ENCODE measurements at places on chromosomes 1 and 21.
A peak's percentile ranks its signal among the peaks of the same experiment; 100 is the strongest.

DNA sequence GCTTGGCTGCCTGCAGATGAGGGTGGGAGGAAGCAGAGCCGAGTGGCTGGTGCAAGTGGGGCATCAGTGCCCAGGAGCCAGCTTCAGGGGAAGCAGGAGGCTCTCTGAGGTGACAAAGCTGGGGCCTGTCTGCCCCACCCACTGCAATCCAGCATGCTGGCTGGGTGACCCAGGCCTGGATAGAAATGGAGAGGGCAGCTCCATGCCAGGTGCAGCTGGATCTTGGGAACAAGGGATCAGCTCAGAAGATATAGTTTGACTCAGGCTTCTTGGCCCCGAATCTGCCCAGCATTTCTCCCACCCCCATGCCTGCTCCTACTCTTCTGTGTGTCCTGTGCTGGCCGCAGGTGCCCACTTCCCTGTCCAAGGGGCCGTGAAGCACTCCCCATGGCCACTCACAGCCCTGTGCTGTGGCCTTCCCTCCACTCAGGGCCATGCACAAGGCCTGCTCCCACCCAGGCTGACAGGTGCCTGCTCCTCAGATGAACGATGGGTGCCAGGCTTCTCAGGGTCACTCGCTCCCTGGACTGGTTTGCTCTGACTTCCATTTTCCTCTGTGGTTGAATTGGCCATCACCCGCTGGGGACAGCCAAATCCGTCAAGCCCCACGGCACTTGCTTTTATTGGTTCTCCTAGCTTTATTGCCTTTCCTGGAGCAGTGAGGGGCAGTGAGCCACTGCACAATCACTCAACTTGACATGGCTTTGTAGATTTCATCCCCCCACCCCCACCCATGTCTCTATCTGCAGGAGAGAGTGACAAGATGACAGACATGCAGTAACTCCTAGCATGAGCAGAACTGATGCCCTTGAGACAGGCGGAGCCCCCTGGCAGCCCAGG lies 174.8 kb upstream of the VAMP3 start:
- DNase-seq: no peak

- no peak for DNase-seq
Observed at GRCh38 chr21:42835211-42835610, 44.1 kb downstream of the WDR4 start.

- peak; percentile 47 for DNase-seq
Observed at GRCh38 chr1:78839704-78840277, 166.7 kb downstream of the ADGRL4 start.

DNA sequence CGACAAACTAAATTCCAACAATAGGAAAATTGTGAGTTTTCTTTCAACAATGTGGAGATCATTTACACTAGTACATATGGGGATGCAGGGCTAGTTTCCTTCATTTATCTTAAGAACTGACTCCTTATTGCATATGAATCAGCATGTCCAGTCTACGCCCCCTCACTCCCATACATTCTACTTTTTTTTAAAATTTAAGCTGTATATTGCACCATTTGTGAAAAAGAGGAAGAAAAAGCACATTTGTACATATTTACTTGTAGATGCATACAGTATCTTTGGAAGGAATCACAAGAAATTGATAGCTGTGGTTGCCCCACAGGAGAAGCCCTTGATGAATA lies 15.9 kb downstream of the VPS26C start:
- DNase-seq: no peak

- no peak for DNase-seq
Observed at GRCh38 chr1:203678943-203679661, 52.5 kb downstream of the ATP2B4 start.

- DNase-seq: no peak
Observed at GRCh38 chr21:38301321-38302214, 44.8 kb downstream of the KCNJ15 start.

- no peak for DNase-seq
Observed at GRCh38 chr21:32393677-32394001, 827 bp upstream of the URB1 start.

DNA sequence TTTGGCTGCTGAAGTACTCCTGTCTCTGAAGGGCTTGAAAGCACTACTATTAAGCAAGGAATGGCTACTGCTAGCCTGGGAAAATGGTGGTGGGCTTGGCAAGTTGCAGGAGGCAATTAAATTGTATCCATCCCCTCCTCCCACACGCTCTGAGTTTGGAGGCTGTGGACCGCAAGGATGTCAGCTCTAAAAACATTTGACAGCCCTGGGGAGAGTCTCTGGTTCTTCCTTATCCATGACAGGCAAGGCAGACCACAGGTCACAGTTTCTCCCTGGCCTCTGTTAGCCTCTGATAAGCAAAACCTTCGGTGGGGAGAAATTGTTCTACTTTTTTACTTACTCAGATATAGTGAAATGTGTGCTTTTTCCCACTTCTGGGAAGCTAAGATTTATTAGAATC lies 46.6 kb downstream of the S1PR1 start:
- no peak for DNase-seq

DNA sequence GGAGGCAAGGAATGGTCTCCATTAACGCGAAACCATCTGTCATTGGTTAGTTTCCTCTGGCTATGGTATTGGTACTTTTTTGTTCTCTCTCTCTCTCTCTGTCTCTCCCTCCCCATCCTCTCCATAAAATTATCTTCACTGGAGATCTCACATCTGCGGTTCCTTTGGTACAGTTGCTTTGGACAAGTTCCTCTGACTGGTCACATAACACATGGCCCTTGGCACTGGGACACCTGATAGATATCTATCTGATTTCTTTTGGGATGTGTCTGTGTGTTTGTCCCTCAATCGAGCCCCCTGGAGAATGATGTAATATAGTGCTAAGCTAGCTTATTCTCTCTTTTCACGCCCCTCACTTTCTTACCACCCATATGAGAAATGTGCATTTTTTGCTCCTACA lies 682.0 kb upstream of the B3GALT2 start:
- no peak for DNase-seq

DNA sequence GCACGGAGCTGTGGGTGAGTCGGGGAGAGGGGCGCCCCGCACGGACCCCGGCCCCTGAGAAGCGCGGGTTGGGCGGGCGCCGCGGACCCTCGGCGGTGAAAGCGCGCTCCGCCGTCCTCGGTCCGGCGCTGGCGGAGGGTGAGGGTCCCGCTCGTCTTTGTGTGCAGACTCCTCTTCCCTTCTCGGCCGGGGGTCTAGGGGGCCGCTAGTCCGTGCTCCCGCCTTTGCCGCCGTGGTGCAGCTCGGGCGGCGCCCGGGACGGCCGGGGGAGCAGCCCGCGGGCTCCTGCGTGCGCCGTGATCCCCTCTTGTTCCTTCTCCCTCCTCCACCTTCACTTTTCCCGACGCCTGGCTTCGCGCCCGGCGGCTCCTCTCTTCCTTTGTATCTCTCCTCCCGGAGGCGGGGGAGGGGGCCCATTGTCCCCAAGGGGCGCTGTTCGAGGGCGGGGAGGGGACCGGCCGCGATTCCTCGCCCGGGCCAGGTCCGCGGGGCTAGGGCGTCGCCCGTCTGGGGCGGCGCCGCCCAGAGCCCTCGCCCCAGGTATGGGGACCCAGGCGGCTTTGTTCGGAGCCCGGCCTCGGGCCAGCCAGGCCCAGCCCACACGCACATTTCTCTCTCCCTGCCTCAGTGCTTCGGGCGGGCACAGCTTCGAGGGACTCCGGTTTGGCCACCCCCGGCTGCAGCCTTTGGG lies 519 bp downstream of the FNBP1L start:
- no peak for DNase-seq

Data from LNCaP clone FGC (cell line).